ENCODE measurements at places on chromosomes 12 and 14.

GRCh38 chr14:49966304-49966809 lies 73.5 kb downstream of the ARF6 start:
- no peak for DNase-seq

- no peak for DNase-seq
These were observed 72.8 kb upstream of the ARHGAP5 start for GRCh38 chr14:32004300-32004699.

GRCh38 chr12:28865776-28866175 lies 283.3 kb upstream of the FAR2 start:
- no peak for DNase-seq

- DNase-seq = no peak
These were observed 101.3 kb downstream of the WIF1 start for GRCh38 chr12:65019696-65020234.

- DNase-seq = no peak
These were observed 12.7 kb downstream of the CCND2 start for GRCh38 chr12:4286228-4286627.

DNA sequence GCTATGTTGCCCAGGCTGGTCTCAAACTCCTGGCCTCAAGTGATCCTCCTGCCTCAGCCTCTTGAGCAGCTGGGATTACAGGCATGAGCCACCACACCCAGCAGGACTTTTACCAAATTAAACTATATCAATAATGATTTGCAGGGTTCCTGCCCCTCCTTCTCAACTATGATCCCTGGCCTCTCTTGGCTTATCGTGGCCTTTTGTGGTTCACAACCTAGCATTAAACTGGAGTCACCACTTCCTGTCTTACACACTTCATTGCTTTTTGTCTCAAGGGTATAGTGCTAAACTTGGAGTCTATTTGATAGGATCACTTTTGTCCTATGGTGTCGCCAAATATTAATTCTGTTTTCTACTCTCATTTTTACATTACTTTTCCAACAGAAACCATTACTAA lies 64.5 kb downstream of the SEC23A start:
- DNase-seq = no peak

GRCh38 chr14:94237983-94238382 lies 55.1 kb downstream of the SERPINA10 start:
- DNase-seq = no peak

- no peak for DNase-seq
These were observed at the start of gene RASSF8 for GRCh38 chr12:25958428-25959070. RASSF8 (plus strand) TSS chr12:25958682; CDS start chr12:26055344, 96,662 bp downstream.

GRCh38 chr12:31651893-31652521 lies 7.5 kb upstream of the ETFBKMT start:
- no peak for DNase-seq

DNA sequence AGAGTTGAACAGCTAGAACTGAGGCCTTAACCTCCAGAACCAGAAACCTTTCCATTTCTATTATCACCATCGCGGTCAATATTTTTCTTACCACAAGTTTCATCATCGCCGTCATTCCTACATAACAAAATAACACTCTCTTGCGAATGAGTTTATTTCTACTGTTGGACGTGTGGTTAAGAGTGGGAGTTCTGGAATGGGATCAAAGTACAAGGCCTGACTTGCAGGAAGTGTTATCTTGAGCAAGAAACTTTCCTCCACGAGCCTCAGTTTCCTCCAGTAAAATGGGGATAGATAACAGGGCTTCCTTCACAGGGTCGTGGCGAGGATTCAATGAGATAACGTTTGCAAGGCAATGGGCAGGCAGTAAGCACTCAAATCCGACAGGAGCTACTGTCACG lies 652 bp downstream of the SART3 start:
- no peak for DNase-seq

DNA sequence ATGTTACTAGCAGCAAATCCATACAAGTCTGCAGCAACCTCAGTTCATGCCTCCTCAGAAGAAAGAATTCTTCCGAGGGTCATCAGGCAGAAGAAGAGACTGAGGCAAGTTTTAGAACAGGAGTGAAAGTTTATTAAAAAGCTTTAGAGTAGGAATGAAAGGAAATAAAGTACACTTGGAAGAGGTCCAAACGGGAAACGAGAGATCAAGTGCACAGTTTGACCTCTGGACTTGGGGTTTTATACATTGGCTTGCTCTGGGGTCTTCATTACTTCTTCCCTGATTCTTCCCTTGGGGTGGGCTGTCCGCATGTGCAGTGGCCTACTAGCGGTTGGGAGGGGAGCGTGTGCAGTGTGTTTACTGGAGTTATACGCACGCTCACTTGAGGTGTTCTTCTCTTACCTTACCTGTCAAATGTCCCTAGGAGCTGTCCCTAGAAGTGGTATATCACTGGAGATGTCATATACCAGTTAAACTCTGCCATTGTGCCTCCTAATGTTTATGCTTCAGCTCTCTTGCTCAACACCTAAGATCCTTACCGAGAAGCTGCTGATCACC lies 372.8 kb upstream of the KITLG start:
- DNase-seq = no peak

DNA sequence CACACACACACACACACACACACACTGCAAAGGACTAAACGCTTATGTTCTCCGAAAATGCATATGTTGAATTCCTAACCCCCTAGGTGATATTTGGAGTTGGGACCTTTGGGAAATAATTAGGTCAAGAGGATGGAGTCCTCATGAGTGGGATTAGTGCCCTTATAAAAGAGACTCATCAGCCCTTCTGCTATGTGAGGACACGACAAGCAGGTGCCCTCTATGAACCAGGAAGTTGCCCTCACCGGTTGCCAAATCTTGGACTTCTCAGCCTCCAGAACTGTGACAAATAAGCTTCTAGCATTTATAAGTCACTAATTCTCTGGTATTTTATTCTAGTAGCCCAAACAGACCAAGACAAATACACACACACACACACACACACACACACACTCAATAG lies 20.7 kb upstream of the TCP11L2 start:
- no peak for DNase-seq

- DNase-seq = no peak
These were observed 70.1 kb downstream of the PRKD1 start for GRCh38 chr14:29857551-29857950.

GRCh38 chr12:121943926-121944325 lies 25.5 kb downstream of the CFAP251 start:
- no peak for DNase-seq

GRCh38 chr12:51383269-51383905 lies 7.8 kb downstream of the GALNT6 start:
- DNase-seq = no peak

DNA sequence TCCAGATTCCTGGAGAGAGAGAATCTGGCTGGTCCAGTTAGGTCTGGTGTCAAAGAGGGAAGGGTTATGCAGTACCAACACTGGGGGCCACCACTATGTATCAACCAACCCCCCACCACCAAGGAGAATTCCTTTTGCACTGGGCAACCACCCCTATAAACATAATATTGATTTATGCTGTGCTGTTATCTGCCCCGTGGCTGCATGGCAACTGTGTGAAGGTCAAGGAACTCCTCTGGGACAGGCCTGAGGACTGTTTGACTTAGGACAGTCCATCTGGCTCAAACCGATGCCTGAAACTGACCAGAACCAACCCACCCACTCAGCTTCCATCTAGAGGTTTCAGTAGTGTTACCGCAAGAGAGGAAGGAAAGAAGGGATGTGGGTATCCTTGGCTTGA lies 20.5 kb downstream of the PLEKHH1 start:
- no peak for DNase-seq

- DNase-seq = no peak
These were observed 70.9 kb downstream of the TRIM9 start for GRCh38 chr14:51023964-51024363.

- no peak for DNase-seq
These were observed 741.7 kb downstream of the VRK1 start for GRCh38 chr14:97538749-97539410.

GRCh38 chr12:22626406-22626805 lies 1.4 kb downstream of the ETNK1 start:
- DNase-seq = no peak

DNA sequence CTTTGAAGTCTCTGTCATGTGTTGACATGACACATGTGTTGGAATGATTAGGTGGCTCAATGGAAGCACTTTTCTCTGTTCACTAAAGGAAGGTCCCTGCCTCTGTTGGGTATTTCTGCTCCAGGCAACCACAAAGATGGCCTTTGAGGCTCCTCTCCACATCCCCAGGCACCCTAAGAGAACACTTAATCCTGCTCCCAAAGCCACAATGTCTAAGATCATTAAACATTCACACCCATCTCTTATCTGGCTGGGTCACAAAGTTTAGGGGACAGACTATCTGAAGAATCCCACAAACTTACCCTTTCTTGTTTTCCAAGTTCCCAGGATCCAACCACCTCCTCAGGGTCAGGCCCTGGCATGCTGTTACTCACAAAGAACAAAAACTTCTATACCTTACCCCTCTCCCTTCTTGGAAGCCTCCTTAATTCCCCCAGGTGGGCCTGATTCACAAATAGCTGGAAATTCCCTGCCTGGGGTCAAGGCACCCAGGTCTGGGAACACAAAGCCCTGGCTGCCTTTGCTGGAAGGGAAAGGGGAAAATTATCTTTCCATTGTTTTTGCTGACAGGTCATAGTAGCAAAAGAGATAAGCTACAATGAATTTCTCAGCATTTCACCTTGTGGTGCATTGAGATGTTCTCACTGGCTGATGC lies 333.7 kb downstream of the PCNX1 start:
- no peak for DNase-seq

DNA sequence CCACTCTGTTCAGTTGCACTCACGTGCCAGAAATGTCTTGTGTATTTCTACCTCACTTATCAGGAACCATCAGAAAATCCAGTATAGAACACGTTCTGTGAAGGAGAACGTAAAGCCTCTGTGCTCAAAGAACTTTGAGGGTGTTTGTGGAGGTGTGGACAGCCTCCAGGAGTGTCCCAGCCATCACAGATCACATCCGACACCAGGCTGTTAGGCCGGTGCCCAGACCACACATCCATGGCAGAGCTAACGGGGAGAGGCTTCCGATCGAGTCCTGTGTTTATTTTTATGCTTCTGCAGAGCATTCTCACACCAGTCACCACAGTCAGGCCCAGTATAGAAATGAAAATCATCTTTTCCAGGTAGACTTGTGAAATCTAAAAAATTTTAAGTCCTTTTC lies 53.6 kb downstream of the TPCN1 start:
- no peak for DNase-seq

- DNase-seq = no peak
These were observed 14.3 kb downstream of the MYL2 start for GRCh38 chr12:110906083-110906482.

- no peak for DNase-seq
These were observed 11.8 kb upstream of the PAPLN start for GRCh38 chr14:73225496-73225895.

DNA sequence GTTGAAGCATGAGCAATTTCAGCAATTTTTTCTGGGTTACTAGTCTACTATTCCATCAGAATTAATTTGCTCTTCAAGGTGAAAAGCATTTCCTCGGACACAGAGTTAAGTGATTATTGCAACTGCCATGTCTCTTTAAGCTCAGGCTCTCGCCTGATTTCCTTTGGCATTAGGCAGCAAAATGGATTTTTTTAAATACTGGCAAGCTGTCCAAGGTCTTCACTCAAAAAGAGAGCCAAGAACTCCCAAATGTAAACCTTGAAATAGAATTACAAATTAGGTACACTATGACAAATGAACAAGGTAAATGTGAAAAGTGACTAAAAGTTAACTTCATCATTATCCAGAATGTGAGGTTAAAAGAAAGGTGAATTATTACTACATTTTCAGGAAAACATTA lies 111.9 kb downstream of the GARIN6 start:
- no peak for DNase-seq

GRCh38 chr12:9786726-9787717 lies 26.3 kb upstream of the CD69 start:
- DNase-seq = no peak

DNA sequence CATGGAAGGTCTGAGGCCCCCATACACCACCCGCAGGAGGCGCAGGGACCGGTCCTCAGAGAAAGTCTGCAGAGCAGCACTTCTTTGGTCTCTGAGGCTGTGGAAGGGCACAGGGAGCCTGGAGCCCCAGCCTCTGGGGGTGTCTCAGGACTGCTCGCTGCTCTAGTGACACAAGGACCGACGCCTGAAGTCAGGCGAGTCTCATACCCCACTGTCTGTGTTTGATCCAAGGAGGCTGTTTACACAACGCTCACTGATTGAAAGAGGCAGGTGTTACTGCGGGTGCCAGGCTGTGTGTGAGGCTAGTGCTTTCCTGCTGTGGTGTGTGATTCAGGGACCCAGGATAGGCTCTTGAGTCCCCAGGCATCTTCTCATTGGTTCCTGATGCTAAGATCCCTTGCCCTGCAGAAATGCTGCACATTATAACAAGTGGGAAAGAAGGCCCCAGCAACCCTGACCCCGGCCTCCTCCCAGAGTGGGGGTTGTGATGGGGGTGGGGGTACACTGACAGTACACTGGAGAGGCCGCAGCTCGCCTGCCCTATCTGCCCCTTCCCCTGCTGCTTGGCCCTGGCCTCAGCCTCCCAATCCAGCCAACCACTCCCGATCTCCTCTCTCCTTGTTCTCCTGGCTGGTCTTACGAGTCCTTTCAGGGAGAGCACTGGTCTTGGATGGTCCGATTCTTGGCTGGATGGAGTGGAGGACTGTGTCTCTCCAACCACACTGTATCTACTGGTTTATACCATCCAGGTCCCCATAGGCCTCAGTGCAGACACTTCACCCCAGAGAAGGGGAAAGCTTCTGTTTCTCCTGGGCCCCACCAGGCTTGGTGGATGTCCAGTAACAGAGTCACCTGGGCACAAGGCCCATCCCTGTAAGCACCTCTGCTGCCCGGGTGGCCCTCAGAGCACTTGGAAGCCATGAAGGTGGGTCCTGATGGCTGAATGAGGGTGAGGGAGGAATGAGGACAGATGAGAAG lies 6.6 kb downstream of the CACNA2D4 start:
- DNase-seq = no peak

GRCh38 chr14:63712123-63712522 lies 15.7 kb downstream of the SGPP1 start:
- DNase-seq = no peak

DNA sequence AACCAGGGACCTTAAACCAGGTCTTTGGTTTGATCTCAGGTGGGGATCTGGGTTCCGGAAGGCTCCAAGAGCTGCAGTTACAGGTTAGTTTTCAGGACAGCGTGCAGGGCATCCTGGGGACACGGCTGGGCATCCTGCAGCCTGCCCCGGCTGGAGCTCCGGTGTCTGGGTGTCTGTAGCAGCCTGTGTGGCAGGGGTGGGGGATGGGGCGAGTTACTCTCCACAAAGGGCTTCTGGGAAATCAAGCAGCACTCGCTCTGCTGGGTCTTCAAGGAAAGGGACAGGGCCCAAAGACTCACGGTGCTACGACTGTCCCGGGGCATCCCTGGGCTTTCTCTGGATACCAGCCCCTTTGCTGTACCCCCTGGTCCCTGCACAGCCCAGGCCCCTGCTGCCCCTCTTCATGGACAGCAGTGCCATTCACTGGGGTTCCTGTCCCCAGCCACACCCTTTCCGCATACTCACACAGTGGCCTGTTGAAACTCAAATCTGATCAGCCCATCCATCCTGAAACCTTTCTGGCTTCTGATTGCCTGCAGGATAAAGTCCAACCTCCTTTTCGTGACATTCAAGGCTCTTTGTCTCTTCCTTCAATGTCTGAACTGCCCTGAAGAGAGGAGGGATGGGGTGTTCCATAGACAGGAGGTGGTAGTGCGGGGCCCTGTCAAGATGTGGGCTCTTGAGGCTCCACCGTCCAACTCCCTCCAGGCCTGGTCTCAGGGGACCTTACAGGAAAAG lies 22.2 kb upstream of the PPP1R13B start:
- no peak for DNase-seq

GRCh38 chr12:13387101-13387500 lies 190.6 kb downstream of the EMP1 start:
- no peak for DNase-seq

GRCh38 chr12:67377541-67377940 lies 108.4 kb downstream of the CAND1 start:
- DNase-seq = no peak

All from stimulated activated CD4-positive, alpha-beta T cell treated with anti-CD3 and anti-CD28 coated beads, Interleukin-15, amount 100 ng/mL, for 1 hour (primary cell).